ENCODE measurements at places on chromosomes 3 and 15.
A peak's percentile ranks its signal among the peaks of the same experiment; 100 is the strongest.

DNA sequence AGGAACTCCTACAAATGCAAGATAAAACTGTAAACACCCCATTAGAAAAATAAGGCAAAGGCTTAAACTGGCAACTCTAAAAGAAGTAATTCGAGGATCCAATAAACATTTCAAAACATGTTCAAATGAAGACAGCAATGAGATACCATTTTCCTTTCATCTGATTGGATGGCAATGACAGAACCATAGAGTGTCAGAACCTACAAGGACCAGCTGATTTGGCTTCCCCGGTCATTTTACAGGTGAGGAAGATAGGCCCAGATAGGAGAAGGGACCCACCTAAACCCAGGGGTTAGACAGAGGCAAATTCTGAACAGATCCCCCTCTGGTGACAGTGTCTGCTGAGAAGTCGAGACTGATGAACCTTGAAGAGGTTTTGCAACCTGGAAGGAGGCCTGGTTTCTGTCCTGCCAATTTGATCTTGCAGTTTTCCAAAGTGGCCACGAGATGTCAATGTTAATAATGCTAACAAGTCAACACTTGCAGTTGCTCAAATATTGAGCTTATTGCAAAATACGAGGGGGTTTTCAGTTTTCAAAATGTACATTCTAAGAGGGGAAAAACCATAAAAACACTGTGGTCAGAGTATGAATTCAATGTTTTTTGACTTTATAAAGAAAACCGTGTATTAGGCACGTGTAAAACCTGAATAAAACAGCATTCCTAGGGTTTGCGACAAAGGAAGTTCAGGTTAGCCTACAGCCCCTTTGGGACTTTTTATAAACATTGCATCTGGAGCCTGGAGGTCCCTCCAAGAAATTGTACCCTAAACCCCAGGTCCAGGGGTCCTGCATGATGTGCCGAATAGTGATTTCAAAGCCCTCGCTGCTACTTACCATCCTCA lies 21.5 kb downstream of the CFAP161 start:
- no peak for DNase-seq

DNA sequence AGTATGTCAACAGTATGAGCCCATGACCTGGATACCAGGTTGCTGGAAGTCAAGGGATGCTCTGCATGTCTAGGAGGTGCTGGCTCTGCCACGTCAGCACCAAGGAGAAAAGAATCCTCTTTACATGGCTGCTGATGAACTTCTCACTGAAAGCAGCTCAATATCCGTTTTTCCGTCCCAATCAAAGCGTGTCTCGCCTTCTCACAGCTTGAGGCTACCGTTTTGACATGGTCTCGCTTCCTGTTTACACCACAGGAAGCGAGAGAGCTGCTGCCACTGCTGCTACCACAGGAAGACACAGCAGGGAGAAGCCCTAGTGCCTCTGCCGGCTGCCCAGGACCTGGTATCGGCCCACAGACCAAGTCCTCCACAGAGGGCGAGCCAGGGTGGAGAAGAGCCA lies 27.3 kb downstream of the STARD5 start:
- peak; percentile 52 for DNase-seq

- no peak for DNase-seq
Measured at GRCh38 chr15:100601617-100602063, 344 bp downstream of the LINS1 start.

- DNase-seq = no peak
Measured at GRCh38 chr3:109874896-109875708, 537.8 kb upstream of the DPPA4 start.

DNA sequence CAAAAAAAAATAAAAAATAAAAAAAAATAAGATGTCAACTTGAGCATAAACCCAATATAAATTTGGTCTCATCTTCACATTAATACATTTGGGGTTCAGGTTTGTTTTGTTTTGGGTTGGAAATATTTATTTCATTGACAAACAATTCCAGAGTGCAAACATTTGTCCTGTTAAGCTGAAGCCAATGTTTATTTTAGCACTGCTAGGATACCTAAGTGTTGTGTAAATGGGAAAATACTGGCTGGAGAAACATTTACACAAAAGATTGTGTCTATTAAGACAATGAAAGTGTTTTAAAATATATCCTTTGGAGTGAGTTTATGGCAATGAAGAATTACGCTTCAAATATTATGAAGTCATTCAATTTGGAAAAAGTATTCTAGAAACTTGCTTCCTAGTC lies 91.1 kb downstream of the MEIS2 start:
- no peak for DNase-seq

- DNase-seq = no peak
Measured at GRCh38 chr15:76993114-76993725, 1.7 kb upstream of the PSTPIP1 start.

- no peak for DNase-seq
Measured at GRCh38 chr15:74857671-74858368, 14.9 kb upstream of the ULK3 start.

GRCh38 chr3:129056451-129057173 lies 4.0 kb upstream of the GP9 start:
- DNase-seq = no peak

GRCh38 chr3:172213904-172214303 lies 174.5 kb downstream of the FNDC3B start:
- DNase-seq = no peak

DNA sequence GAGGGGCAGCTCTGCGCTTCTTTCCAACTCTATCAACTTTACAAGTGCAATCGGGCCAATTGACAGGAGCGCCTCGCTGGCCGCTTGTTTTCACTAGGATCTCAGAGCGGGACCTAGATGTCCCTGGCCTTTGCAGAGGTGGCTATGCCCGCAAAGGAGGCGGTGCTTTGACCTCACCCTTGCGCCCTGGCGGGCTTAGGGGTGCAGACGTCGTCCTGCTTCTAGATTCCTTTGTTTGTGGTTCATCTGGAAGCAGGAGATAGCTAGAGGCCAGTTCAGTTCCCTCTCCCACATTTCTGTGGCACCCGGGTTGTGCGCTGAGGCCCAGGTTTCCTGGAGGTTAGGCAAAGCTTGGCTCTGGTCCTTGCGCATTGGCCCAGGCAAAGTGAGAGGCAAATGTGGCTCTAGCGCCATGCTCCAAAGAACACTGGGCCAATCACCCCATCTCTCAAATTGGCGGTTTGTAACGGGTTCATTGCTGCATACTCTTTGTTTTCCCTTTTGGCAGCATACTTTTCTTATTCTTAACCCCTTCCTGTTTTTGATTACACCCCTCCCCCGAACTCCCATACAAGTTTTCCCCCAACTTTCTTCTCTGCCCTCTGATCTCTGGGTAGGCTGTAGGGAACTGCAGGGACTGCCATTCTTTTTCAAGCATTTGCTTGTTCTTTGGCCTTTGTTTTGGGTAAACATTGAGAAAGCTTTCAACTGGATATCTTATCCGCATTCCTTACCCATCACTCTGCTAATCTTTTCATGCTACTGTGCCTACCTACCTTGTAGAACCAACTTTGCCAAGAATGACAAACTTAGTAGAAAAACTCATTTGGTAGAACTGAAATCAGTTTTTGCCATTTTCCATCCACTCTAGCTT lies 1.4 kb downstream of the PPM1L start:
- no peak for DNase-seq

GRCh38 chr3:29128001-29128400 lies 152.9 kb upstream of the RBMS3 start:
- no peak for DNase-seq

DNA sequence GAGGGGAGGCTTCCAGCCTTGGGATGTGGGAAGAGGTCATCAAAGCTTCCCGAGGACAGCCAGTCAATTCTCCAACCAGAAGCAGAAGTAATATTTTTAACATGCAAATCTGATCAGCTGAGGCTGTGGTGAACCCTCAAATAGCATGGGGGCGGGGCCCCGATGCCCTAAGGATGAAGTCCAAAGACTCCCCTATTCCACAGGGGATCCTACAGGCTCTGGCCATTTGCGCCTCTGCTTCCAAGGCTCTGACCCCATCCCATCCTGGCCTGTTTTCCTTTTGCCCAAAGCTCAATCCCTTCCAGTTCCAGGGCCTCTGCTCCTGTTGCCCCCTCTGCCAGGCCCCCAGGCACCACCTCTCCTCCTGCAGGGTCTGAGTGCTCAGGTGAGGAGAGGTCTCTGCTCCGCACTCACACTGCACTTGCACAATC lies 6.7 kb upstream of the CSK start:
- DNase-seq = no peak

GRCh38 chr3:158167737-158168557 lies 58.1 kb downstream of the RSRC1 start:
- no peak for DNase-seq

DNA sequence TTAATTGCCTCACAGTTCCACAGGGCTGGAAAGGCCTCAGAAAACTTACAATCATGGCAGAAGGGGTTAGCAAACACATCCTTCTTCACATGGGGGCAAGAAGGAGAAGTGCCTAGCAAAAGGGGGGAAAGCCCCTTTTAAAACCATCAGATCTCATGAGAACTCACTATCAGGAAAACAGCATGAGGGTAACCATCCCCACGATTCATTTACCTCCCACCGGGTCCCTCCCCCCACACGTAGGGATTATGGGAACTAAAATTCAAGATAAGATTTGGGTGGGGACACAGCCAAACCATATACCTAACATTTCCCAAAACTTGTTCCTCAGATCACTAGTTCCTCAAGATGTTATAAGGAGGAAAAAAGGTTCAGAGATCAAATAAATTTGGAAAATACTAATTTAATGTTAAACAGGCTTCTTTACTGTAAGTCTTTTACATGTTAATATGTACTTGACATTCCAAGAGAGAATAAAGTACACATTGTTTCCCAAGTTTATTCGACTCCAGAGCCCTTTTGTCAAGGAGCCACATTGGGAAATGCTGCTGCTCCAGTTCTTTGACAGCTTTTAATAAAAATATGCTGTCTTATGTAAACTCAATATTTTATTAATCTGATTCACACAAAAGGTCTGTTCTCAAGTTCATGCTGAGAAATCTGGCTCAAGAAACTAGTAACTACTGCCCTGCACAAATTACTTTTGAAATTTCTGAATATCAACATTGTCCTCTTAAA lies 17.8 kb downstream of the HERC1 start:
- no peak for DNase-seq

- DNase-seq = no peak
Measured at GRCh38 chr15:80494351-80494751, 90.2 kb downstream of the ARNT2 start.

- no peak for DNase-seq
Measured at GRCh38 chr3:157442729-157443128, 6.1 kb downstream of the PTX3 start.

DNA sequence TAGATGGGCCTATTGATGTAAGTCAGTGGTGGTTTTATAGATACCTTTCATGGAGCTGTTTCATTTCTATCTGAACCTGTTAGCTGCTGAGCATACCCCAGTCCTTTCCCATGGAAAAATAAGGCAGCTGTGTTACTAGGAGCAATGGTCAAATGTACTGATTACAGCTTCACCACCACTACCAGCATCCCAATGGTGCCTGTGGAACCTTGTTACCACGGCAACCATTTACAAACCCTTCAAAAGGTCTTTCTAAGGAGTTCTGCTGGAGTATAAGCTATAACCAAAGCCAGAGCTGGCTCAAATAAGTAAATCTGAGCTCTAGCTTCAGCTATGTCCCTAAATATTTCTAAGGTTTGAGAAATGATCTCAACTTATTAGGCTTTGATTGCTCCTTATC lies 133.4 kb upstream of the ACP3 start:
- no peak for DNase-seq

GRCh38 chr3:98776140-98776493 lies 13.0 kb downstream of the ST3GAL6 start:
- DNase-seq = no peak

DNA sequence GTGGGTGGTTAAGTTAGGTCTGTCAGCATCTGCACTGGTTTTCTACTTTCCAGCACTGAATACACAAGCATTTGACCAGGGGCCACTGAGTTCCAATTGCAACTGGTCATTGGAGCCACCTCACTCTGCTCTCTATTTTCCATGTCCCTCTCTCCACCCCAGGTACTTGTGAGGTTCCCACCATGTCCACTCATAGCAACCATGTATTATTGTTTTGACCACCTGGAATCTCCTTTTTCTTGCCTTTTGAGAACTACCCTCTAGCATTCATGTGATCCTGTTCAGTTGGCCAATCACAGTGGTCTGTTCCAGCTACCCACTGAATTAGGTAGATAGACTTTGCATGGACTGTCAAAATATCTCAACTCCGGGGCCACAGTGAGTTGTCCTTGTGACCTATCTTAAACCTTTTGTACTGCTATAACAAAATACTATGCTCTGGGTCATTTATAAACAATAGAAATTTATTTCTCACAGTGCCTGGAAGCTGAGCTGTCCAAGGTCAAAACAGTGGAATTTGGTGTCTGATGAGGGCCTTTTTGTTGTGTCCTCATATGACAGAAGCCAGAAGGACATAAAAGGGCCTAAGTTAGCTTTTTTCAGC lies 20.2 kb upstream of the TM4SF18 start:
- no peak for DNase-seq

GRCh38 chr3:162525771-162526170 lies 1029.2 kb downstream of the OTOL1 start:
- no peak for DNase-seq

- DNase-seq = no peak
Measured at GRCh38 chr3:178518660-178519396, 17.4 kb upstream of the KCNMB2 start.

DNA sequence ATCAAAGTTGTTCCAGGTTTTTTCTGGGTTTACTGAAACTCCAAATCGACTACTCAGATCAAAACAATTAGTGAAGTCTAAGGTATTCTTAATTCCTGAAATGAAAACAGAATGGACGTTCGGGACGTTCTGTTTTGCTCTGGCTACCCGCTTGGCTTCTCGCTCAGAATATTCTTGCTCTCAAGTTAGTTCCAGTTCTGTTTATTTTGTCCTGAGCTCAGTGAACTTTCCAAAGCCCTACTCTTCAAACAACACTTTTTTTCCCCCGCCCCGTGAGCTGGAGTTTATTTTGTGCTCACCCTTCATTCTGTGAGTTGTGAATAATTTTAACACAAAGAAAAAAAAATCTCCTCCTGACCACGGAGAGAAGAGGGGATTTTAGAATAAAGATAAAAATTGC lies 72.6 kb downstream of the SAMMSON start:
- no peak for DNase-seq

DNA sequence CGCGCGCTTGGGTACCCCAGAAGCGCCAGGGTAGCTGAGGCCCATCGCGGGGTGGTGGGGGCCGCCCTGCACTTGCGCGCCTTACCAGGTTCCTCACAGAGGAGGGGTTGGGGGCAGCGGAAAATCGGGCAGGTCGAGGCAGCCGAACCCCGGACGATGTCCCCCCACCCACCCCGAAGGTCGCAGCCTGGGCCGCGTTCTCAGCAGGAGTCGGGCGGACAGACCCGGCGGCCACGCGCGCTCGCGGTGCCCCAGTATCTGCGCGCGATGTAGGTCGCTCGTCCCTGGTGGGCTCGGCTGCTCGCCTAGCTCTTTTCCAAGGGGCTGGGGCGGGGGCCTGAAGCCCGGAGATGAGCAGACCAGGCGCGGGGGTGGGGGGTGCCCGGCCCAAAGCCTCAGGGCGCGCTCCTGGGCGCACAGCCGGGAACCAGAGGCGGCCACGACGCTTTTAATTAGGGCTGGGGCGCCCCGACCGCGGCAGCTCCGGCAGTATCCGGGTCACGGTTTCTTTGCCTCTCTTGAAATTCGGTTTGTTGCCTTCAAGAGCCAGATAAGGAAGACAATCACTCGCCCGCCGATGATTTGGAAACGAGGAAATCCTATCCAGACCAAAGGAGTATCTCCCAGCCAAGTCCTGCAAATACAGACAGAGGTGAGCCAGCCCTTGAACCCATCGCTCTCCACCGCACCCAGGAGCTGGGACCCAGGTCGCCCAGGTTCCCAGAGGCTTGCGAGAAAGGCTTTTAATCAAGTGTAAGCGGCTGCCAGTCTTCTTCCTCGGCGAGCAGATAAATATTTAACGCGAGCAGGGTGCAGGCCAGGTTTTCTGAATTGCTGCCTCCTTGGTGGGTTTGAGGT lies 4.6 kb downstream of the SKOR1 start:
- DNase-seq = no peak

- DNase-seq = no peak
Measured at GRCh38 chr3:122875547-122876127, 80.8 kb downstream of the SLC49A4 start.
